SJSA1 (cell line): ENCODE measurements at places on chromosomes 7 and 10. TPM values are rescaled to one million over a fixed set of nuclear protein-coding genes. Genes with fewer than 3 reads are reported as not detected.

CNPY1 gene
- not detected in 2 replicates for total RNA-seq

DDX50 gene
- 61.6 and 64.5 TPM in 2 replicates for total RNA-seq

- peak overlapping the region; percentile 58 for H3K27ac ChIP-seq
- no peak for DNase-seq
- H3K36me3 ChIP-seq = no peaks in the 10 kb centered on the region
- H3K4me1 ChIP-seq = peaks cover 16% of the 10 kb centered on the region
- H3K4me3 ChIP-seq = peak overlapping the region; percentile 56
These were observed 651 bp upstream of the SKAP2 start for GRCh38 chr7:26865094-26865388.

DNA sequence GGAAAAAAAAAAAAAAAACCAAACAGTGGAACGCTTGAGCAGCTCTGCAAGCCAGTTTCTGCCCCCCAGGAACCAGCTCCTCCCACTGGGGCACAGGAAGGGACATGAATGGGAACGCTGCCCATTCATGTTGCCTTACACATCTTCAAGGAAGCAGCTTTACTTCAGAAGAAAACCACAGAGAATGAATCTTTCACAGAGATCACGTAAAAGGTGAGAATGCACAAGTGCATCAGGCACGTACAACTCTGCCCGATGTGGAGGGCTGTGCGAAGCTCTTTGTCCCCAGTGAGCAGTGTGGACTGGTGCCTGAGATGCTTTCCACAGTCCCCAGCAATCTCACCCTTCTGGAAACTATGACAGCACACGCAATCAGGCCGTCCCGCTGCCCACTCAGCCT is 106.2 kb downstream of the DLG5 start:
- H3K36me3 ChIP-seq = peaks cover 78% of the 10 kb centered on the region
- H3K4me3 ChIP-seq = no peak overlapping the region
- no peak overlapping the region for H3K27ac ChIP-seq
- DNase-seq = no peak
- H3K4me1 ChIP-seq = no peaks in the 10 kb centered on the region

GRCh38 chr7:155449869-155450557 is 7.9 kb upstream of the EN2 start:
- peaks cover 89% of the 10 kb centered on the region for H3K27me3 ChIP-seq
- DNase-seq = no peak
- H3K36me3 ChIP-seq = no peaks in the 10 kb centered on the region
- H3K27ac ChIP-seq = no peak overlapping the region
- H3K4me1 ChIP-seq = no peaks in the 10 kb centered on the region
- H3K4me3 ChIP-seq = no peak overlapping the region
